Right renal cortex interstitium (tissue), 3 donors: ENCODE measurements at places on chromosomes 6 and 20. TPM values are rescaled to one million over a fixed set of nuclear protein-coding genes. Genes with fewer than 3 reads are reported as not detected.

Gene EPB41L1
- 72.0 TPM for polyA plus RNA-seq

Gene IL20RA
- polyA plus RNA-seq, result 1.9 TPM

Gene CNBD2
- 0.82 TPM for polyA plus RNA-seq

DNA sequence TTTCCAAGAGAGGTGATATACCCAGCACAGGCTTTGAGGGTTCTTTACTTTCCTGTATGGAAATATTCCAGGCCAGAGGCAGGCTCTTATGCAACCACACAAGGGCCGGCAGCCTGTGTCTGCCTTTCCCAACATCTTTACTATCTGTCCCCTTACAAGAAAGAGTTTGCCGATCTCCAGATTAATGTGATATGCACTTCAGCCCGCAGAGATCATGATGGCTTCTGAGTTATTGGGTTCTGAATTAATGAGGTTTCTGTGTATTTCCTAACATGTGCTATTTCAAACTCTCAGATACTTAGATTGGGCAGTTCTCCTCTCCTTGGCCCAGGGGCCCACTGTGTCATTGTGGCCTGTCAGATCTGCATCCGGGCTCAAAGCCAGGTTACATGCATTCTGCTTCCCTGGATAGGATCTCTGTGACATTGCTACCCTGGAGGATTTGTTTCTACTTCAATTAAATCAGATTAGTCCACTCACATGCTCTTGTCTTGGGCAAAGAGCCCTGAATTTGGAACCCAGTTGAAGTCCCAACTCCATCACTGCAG, 56.6 kb downstream of the TGM2 start:
- no peak for DNase-seq

DNA sequence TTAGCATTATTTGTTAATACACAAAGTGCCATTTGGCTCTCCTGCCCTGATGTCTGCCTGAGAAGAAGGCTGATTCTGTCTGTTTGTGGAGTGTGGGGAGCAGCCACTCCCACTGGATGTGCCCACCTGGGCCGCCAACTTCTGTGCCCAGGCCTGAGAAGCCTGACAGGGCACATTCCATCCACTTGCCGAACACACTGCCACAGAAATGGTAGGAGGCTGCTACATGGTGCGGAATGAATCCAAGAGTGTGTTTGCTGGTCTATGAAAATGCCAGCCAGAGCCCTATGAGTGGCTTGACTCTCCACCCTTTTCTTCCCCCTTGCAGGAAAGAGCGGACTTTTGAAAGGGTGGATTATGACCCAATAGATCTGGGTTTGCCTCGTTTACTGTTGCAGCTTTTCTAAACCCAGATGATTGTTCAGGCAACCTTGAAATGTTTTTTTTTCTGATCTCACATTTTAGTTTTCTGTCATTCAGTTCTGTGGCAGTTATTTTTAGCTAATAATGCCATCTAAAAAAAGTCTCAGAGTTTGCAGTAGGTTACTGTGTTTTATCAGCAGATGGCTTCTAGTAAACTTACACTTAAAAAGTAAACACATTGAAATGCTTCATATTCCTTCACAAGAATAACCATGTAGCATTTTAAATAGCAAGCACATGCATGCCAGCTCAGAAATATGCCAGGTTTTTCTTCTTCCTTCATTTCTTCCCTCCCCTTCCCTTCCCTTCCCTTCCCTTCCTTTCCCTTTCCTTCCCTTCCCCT, 196.5 kb downstream of the SLC35F1 start:
- no peak for DNase-seq

DNA sequence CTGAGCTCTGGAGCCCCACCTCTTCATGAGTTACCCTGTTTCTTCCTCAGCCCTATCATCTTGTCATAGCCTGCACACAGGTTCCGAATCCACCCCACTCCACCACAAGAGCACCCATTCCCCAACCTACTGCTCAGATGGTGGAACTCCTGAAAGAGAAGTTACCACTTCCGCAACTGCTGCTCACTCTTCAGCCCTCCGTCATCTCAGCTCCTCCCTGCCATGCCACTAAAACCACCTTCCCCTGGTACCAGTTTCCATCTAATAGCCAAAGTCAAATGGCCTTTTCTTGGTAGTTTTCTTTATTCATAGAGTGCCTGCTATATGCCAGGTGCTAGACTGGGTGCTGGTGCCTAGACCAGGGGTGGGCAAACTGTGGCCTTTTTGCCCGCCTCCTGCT, 3.9 kb downstream of the RAB22A start:
- DNase-seq, result no peak

DNA sequence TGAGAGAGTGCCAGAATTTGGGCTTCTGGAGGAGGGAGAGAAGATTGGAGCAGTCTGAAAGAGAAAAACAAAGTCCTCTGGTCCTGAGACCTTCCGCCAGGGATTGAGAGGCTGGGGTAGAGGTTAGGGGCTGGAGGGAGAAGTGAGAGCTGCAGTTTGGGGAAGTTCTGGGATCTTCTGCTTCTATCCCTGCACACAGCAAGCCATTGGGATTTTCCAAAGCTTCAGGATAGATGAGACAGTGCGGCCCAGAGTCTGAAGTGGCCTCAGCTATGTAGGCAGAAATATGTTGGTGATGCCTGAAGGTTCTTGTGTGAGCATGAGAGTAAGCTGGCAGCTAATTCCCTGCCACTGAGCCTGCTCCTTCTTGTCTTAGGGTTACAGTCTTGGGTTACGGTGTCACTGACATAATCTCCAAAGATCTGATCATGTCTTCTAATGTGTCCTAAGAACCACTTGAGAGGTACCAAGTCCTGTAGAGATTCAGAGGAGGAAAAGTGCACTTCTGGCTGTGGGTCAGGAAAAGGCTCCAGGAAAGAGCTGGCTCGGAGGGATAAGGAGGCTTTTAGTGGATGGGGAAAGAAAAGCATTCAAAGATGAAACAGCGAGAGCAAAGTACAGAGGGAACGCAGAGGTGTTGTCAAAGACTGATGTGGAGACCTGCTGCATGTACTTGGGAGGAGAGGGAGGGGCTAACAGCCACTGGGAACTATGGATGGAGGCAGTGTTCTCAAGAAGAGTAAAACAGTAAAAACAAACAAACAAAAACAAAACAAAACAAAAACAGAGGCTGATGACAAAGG, 131.1 kb upstream of the MYLIP start:
- DNase-seq, result no peak

DNA sequence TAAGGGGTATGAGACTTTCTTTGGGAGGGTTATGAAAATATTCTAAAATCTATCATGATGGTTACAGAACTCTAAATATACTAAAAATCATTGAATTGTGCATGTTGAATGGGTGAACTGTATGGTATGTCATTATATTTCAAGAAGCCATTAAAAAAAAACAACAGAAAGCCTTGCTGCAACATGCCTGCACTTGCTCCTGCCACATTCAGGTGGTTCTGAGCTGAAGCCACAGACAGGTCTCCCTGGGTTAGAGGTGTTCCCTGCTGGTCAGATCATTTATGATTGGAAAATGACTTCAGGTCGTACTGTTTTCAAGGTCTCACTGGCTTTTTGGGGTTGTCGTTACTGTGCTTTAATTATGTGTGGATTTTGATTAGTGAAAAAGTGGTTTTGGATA, 13.3 kb downstream of the GMPR start:
- no peak for DNase-seq

GRCh38 chr20:17500271-17500670, 30.9 kb downstream of the BFSP1 start:
- DNase-seq, result no peak

DNA sequence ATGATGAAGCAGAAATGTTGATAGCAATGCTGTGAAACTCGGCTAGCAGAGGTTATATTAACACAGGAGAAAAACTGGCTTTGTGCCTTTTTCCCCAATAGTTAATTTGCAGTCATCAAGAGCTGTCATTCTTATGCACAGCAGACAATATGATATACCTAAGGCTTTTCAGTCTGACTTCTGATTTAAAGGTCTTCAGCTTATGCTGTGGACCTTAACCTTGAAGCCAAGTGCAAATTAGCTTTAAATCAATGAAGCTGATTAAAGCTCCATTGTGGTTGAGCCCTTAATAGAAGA, 171.6 kb upstream of the ID4 start:
- DNase-seq, result no peak

- DNase-seq, result no peak
Observed at GRCh38 chr6:124885171-124885570, 77.1 kb upstream of the RNF217 start.

GRCh38 chr20:11780765-11781369, 136.8 kb upstream of the BTBD3 start:
- no peak for DNase-seq
